Omental fat pad (tissue), 4 donors: ENCODE measurements at places on chromosomes 7 and 10.

DNA sequence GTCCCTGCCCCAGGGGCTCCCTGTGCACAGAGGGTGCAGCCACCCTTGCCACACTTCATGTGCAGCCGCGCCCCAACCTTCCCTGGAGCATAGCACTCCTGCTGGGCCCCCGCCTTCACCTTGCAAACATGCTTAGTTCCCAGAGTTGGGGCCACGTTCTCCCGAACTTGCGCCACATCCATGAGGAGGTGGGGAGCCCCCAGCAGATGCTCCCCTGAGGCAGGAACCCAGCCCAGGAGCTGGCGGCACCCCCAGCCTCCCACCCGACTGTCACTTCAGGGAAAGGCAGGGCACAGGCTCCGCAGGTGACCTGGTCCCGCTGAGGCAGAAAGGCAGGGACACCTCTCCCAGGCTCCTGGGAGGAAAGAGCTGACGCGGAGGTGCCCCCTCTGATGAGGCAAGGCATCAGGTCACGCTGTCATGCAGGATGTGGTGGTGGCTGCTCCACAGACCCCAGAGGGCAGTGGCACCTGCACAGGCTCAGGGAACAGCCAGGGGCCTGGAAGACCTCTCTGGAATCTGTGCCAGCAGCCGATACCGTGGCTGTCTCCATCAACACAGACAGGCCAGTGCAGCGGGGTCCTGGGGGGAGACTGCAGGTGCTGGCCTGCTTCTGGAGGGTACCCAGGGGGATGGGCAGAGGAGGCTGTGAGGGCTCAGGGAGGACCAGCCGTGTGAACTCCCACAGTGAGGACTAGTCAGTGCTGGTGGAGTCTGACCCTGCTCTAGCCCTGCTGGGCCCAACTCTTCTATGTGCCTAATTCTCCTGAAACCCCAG lies 221.3 kb downstream of the MAD1L1 start:
- no peak for DNase-seq

DNA sequence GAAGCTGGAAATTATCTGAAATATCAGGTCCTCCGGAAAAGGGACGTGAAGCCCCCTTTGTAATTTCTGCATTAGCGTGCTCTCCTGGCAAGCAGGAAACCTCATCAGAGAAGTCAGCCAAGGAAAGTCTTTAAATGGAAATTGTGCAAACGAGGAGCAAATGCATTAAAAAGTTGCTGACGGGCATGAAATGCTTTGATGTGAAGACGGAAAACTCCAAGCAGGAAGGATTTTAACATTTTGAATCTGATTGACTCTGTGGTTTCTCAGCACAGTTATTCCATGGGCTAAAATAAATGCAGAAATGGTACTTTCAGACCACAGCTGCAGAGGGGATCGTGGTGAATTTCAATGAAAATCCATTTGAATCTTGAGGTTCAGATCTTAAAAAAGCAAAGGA lies 167.8 kb downstream of the AHR start:
- no peak for DNase-seq

- DNase-seq = no peak
These were observed 78.6 kb downstream of the LCOR start for GRCh38 chr10:96910488-96911395.

GRCh38 chr7:158821171-158822031 lies 7.9 kb downstream of the ESYT2 start:
- no peak for DNase-seq

GRCh38 chr10:71383972-71384687 lies 12.6 kb upstream of the CDH23 start:
- peak; percentile 80 for DNase-seq
